ENCODE measurements at places on chromosomes 16 and 17.

DNA sequence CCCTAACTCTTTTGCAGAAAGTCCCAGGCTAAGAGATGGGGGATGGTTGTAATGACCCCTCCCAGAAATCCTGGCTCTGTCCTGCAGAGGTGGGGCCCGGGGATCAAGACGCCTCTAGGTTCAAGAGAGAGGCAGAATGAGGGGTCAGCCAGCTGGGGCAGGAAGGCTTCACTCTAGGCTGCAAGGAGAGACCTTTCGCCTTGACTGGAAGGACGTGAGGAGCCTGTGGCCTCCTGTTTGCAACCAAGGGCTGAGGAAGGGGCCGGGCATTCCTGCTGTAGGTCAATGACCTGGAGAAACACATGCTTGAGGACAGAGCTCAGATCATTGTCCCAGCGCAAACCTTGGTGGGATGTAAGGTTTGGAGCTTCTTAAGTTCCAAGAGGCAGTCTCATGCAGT, 8.7 kb upstream of the CETP start:
- no peak for DNase-seq

- no peak for DNase-seq
Measured at GRCh38 chr16:144797-145252, 6.4 kb upstream of the NPRL3 start.

- no peak for DNase-seq
Measured at GRCh38 chr16:89363621-89364393, 126.6 kb downstream of the ANKRD11 start.

DNA sequence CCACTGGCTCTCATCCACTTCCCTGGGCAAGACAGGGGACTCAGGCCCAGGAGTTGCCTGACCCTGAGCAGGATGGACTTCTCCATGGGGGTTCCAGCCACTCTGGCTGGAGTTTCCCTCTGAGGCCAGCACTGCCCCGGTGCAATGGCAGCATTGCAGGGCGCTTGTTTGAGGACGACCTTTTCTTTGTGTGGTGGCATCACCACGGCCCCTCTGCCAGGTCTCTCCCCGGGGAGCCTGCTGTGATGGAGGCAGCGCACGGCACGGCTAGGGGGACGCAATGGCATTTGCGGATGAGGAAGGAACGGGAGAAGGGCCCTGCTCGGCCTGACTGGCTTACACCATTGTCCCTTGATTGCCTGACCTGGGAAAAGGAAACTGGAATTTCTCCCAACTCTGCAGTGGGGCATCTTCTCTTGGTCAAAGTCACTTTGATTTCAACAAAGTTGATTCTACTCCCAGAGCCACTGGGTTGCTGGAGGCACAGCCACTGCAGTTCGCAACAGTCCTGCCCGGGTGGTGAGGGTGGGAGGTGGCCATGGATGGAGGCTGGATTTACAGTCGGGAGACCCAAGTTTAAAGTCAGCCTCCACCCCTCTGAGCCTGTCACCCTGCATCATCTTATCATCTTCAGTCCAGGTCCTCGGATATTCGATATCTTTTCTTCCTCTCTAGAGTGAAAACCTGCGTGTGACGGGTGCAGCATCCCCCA, 82.9 kb upstream of the ZNF469 start:
- DNase-seq: no peak

GRCh38 chr16:57413301-57413730, 8.7 kb downstream of the CCL17 start:
- no peak for DNase-seq

DNA sequence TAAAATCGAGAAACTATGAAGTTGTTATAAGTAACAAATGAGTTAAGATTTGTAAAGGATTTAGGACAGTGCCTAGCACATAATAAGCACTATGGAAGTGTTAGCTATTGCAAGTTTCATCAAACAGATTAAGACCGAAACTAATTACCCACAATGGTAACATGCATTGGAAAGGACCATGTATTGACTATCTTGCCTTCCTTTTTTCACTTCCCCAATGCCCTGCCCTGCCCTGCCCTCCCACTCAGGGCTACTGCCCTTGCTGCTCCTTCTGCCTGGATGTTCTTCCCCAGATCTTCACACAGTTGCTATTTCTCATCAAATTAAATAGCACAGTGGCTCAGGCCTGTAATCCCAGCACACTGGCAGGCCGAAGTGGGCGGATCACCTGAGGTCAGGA, 202.1 kb upstream of the PSMD7 start:
- DNase-seq: no peak

GRCh38 chr17:57110152-57110542, 25.1 kb downstream of the AKAP1 start:
- DNase-seq: no peak

GRCh38 chr17:10683853-10684252, 13.5 kb downstream of the SCO1 start:
- no peak for DNase-seq

GRCh38 chr16:88601313-88602036, 31.3 kb downstream of the ZC3H18 start:
- no peak for DNase-seq

DNA sequence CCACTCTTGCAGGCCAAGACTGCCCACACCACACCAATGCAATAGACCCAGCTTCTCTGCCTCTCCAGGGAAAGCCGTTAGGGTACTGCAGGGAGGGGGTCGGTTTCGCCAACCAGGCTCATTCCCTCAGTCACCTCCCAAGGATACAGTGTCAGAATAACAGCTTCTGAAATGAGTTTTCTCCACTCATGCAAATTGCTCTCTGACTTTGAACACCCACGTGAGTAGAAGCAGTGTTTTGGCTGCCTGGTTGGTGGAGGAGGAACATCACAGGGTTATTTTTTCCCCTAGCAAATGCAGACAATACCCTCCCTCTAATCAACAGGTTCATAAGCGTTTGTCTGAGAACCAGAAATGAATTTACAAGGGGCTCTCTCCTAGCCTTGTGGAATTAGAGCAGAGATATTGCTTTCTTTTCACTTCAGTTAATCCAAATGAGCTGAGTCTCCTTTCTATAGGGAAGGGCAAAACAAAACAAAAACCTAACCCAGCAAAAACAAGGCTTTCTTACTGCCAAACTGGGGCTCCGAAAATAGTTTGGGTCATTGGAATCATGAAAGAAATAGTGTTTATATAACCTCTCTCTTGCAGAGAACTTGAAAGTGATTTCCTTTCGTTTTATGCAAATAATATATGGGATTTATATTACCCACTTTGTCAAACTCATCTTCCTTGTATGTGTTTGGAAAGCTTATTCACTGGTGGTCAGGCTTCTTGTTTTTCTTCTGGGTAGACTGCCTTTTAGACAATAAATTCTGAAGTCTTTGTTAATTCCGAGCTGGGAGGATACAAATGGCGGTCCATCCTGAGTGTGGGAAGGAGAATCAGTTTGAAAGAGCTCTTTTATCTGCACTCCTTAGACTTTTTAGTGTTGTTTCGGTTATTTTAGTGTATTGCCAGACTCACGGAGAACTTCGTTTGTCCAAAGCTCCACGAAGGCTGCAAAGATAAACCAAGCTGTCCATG, 229.9 kb downstream of the MSI2 start:
- no peak for DNase-seq

- peak; percentile 37 for DNase-seq
Measured at GRCh38 chr17:37770631-37771518, 26.0 kb upstream of the HNF1B start.

DNA sequence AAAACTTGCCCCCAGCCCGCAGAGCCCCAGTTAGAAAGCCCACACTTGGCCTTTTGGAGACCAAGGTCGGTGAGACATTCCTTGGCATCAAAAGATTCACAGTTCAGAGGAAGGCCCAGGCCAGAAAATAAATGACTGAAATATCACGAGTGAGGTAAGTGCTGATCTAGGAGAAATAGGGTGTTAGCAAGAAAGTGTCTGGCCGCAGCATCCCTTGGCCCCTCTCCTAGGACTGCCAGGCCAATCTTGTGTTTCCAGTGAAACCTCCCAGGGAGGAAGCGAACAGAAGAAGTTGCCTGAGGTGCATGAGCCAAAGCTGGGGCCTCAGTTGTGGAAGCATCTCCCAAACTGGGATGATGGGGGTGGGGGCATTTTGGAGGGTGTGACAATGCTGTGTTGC, 22.5 kb upstream of the NSMCE1 start:
- no peak for DNase-seq

- DNase-seq: no peak
Measured at GRCh38 chr16:51231702-51232101, 80.6 kb upstream of the SALL1 start.

DNA sequence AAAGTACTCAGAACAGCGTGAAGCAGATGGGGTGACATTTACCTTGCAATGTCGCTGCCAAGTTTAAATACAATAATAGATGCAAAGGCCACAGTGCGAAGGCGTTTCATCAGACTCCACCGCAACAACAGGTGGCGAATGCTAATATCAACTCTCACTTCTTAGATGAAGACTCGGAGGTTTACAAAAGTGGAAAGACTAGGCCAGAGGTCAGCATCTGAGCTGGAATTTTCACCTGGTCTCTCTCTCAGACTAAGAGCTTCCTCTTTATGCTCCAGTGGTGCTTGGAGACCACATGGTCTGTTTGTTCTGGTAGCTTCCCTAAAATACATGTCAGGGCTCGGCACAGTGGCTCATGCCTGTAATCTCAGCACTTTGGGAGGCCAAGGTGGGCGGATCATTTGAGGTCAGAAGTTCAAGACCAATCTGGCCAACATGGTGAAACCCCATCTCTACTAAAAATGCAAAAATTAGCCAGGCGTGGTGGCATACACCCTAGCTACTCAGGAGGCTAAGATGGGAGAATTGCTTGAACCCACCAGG, 169.1 kb downstream of the XYLT1 start:
- DNase-seq: no peak

- no peak for DNase-seq
Measured at GRCh38 chr17:77944390-77945222, 13.9 kb upstream of the TNRC6C start.

DNA sequence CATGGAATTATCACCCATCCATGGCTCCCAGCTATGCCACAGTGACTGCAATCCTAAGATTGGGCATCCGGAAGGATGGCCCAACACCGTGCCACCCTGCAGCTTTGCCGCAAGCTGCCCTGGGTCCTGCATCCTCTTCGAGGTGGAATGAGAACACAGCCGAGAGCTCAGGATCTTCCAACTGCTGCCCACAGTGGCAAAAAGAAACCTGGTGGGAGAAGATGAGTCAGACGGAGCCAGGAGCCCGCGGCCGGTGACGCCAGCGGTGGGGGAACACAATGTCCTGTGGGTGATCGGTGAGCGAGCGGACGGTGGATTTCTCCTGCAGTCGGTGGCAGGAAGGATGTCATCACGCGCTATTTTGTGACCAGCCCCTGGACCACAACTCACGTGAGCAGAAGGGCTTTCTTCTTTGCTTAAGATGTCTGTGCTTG, 20.1 kb downstream of the CD7 start:
- peak; percentile 83 for DNase-seq

DNA sequence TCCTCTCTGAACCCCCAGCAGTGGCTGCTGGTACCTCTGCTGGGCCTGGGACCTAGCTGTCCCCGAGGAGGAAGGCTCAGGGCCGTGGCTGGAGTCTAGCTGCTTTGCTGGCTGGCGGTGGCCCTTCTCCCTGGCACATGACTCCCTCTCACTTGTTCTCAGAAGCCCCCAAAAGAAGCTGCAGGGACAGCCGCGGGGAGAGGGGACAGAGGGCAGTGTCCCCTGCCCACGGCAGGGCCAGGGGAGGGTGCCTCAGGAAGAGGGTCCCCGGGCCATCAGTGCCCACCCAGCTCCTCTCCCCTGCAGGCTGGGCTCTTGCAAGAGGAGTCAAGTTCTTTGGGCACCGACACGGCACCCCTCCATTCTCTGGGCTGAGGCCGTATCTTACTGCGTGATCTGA, 46.6 kb downstream of the VAC14 start:
- no peak for DNase-seq

- no peak for DNase-seq
Measured at GRCh38 chr17:78818152-78818846, 22.3 kb downstream of the USP36 start.

DNA sequence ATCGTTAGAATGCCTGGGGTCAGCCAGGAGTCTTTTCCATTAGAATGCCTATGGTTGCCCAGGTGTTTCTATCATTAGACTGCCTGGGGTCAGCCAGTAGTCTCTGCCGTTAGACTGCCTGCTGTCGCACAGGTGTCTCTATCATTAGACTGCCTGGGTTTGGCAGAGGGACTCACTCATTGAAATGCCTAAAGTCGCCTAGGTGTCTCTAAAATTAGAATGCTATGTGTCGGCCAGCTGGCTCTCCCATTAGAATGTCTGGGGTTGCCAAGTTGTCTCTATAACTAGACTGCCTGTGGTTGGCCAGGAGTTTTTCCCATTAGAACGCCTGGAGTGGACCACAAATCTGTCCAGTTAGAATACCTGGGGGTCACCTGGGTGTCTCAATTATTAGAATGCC, 2266.5 kb downstream of the TP53TG3F start:
- DNase-seq: no peak

DNA sequence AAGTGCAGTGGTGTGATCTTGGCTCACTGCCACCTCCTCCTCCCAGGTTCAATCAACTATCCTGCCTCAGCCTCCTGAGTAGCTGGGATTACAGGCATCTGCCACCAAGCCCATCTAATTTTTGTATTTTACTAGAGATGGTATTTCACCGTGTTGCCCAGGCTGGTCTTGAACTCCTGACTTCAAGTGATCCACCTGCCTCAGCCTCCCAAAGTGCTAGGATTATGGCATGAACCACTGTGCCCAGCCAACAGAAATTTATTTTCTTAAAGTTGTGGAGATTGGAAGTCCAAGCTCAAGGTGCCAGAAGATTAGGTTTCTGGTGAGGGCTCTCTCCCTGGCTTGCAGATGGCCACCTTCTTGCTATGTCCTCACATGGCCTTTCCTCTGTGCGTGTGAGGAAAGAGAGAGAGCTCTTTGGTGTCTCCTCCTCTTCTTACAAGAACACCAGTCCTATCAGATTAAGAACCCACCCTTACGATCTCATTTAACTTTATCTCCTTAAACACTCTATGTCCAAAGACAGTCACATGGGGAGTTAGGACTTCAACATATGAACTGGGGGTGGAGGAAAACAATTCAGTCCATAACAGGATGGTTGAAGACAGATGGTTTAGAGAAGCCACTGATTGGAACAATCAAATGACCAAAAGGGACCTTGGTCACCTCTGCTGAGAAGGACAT, 31.8 kb downstream of the C16orf82 start:
- DNase-seq: no peak

DNA sequence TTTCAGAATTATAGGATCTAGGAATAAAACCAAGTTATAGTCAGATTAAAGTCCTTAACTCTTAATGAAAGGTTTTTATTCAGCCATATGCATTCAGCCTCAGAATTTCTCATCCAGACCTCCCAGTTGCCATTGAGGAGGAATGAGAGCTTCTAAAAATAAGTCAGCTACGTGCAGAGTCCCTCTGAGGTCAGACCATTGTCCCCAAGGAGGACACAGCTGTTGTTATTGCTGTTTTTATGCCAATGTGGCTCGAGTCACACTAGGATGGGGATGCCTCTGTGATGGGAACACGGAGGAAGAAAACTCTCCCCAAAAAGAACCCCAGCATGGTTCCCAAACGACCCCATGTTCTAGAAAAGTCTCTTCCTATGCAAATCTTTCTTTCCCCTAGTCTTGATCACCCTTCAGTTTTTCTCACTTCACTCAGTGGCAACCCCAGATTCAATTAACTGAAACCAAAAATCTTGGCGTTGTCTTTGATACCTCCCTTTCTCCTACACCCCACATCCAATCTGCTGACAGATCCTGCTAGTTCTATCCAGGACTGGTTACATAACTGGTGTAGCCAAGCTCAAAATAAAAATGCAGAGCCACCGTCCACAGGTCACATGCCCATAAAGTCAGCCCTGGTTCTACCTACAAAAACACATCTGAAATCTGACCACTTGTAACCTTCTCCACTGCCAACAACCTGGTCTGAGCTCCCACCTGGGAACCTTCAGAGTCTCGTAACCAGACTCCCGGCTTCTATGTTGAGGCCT, 138.2 kb upstream of the ERCC4 start:
- DNase-seq: no peak

GRCh38 chr17:39939588-39940419, 12.3 kb downstream of the LRRC3C start:
- no peak for DNase-seq

Measured in stimulated activated CD4-positive, alpha-beta T cell treated with anti-CD3 and anti-CD28 coated beads, Interleukin-2, amount 100 ng/mL, for 48 hours (primary cell).